ENCODE measurements at places on chromosomes 6 and 20. TPM values are rescaled to one million over a fixed set of nuclear protein-coding genes. Genes with fewer than 3 reads are reported as not detected.

DNA sequence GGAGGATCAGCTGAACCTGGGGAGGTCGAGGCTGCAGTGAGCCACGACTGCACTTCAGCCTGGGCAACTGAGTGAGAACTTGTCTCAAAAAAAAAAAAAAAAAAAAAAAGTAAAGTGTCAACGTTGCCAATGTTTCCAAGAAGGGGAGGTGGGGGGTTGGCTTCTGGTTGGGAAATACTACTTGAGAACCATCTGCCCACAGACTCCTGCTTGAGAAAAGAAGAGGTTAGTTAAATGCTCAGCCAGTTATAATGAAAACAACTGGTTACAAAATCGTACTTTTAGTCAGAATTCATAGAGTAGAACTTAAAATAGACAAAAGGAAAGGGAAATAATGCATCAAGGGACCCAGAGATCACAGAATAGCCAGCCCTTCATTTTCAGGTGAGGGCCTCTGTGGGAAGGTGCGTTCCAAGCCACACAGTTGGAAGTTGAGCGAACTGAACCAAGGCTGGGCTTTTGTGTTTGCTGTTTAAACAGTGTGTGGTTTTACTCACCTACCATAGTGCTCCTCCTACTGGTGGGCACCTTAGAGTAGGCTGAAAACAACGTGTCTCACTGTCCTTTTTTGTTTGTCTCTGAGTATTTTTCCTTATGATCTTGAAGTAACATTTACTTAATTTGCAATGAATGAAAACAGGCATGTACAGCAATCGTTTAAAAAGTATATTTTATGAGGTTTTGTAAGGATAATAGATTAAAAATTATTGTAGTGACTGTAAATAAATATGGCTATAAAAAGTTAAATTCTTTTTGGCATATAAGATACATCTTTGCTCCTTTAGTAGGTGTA lies 200.7 kb downstream of the BCAS1 start:
- peak; percentile 56 for DNase-seq

DNA sequence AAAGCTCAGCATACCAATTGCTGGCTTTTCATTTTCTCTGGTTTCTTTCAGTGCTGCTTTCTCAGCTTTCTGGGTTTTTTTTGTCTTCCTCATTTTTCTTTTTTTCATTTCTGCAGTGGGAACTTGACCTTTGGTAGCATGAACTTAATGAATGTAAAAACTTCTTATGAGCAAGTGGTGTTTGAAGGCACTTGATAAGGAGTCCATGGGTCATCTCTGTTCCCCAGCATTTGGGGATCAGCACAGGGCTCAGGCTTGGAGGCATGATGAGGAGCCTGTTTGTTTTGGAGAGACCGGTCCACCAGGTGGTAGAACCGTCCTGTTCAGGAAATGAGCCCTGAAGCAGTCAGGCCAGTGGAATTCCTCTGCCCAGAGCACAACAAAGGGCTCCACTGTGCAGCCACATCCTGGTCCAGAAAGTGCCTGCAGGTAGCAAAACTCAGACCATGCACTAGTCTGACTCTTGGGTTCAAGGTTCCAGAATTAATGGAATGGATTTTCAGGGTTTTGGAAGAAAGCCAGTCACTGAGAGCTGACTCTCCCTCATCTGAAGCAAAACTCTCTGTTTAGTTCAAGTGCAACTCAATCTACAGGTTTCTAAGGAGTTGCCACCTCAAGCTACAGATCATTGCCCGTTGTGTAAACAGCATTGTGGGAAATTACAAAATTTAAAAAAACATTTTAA lies 52.3 kb upstream of the ADGRF1 start:
- no peak for DNase-seq

- no peak for DNase-seq
Measured at GRCh38 chr6:68777956-68778355, 142.9 kb downstream of the ADGRB3 start.

The SLPI gene
- total RNA-seq = 1.4 TPM

- DNase-seq = no peak
Measured at GRCh38 chr6:147530132-147531060, 21.9 kb downstream of the SAMD5 start.

DNA sequence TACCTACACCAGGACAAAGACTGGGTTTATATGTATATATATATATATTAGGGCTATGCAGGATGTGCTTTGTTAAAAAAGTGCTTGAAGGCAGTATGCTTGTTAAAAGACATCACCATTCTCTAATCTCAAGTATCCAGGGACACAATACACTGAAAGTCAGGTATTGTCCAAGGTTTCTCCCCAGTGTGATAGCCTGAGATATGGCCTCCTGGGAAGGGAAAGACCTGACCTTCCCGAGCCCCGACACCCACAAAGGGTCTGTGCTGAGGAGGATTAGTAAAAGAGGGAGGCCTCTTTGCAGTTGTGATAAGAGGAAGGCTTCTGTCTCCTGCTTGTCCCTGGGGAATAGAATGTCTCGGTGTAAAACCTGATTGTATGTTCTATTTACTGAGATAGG lies 156.9 kb downstream of the GPX5 start:
- DNase-seq = no peak

DNA sequence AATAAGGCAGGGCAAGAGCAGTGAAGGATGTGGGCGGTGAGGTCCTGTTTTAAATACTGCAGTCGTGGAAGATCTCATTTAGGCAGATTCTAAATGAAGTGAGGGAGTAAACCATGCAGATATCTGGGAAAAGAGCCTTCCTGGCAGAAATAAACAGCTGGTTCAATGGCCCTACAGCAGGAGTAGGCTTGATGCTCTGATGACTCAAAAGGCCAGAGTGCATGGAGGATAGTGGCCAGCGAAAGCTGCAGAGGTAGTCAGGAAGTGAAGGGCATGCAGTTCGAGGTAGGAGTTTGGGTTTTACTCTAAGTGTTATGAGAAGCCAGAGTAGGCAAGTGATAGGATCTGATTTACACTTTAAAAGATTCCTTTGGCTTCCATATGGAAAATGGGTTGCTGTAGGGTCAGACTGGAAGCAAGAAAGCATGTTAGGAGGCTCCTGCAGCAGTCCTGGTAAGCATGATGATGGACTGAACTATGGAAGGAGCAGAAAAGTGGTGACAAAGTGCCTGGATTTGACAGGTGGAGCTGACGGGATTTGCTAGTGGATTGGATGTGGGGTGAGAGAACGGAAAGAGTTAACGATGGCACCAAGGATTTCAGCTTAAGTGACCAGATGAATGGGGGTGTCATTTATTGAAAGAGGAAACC lies 150.0 kb downstream of the GJA10 start:
- DNase-seq = no peak

The LGSN gene
- total RNA-seq = not detected

GRCh38 chr6:41002168-41002567 lies 36.9 kb downstream of the UNC5CL start:
- DNase-seq = no peak

The KIAA1755 gene
- total RNA-seq = 18.7 TPM

DNA sequence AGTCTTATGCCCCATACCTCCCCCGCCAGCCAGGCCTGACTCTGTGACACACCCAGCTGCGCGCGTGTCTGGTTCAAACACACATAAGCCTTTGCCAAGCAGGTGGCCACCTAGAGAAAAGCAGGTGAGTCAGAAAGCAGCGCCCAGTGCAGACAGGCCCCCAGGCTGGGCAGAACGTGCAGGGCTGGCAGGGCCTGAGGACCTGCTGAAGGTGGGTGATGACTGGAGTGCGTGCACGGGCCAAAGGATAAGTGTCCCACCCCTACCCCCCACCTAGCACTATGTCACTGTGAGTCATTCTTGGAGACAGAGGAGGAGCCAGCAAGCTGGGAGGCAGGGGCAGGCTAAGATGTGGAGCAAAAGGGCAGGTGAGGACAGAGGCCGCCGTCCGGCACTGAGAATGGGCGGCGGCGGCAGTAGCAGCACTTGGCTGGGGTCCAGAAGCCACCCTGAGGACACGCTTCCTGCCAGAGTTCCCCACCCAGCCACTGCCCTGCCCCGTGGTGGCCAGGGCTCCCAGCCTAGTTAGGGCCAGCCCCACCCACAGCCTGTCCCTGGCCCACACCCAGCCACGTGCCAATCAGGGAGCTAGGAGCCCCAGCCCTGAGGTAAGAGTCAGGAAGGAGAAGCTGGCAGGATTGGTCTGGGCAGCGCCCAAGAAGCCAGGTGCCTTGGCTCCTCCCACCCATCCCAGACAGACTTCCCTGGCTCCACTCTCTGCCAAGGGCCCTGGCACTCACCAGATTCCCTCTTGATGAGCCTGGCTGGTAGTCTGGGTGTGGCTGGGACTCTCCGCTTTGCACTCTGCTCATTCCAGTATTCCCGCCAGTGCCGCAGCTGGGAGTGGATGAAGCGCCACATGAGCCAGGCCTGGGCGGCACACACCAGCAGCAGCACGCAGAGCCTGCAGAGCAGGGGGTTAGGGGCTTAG lies 72.7 kb downstream of the TRAM2 start:
- peak; percentile 92 for DNase-seq

DNA sequence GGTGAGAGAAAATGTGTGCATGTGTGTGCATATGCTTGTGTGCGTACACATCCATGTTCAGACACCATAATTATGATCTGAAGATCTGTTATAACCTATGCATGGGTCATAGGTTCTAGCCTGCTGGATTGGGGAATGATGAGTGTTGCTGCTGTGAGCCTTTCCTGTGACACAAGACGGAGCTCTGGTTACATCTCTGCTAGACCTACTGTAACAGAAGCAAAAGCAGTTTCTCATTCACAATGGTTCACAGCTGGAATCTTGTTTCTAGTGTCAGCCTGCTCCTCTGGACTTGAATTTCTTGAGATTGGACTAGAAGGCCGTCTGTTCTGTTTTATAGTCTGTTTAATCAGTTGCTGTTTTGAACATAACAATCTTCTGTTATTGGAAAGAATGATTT lies 40.1 kb downstream of the DEFB114 start:
- DNase-seq = no peak

The L3MBTL3 gene
- total RNA-seq = 3.9 TPM

DNA sequence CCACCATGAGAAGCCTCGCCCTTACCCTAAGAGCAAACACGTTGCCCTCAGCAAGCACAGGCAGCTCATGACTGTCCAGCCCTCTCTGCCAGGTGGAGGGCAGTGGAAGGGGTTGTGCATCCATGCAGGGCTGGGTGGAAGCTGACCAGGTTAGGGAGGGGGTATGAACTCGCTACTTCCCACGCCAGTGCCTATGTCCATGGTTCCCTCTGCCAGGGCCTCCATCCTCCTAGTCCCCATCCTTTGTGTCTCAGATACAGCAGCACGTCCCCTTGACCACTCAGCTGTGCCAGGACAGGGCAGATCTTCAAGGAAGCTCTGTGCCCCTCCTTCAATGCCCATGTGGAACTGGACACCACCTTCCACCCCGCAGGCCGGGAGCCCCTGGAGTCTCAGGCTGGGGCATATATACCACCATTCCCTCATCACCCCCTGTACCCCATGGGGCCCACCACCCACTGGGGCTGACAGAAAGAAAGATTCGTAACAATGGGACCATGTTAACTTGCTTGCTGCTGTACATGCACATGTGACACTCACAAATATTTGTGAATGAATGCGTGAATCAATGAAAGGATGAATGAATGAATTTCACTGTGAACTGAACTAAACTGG lies 90.7 kb downstream of the ANKRD60 start:
- no peak for DNase-seq

GRCh38 chr6:135722190-135722589 lies 129.3 kb upstream of the PDE7B start:
- no peak for DNase-seq

GRCh38 chr6:35810971-35811698 lies 6.0 kb downstream of the LHFPL5 start:
- DNase-seq = no peak

GRCh38 chr20:53303413-53303760 lies 290.3 kb downstream of the ZNF217 start:
- no peak for DNase-seq

The TRIM10 gene
- not detected for total RNA-seq

The SLC22A16 gene
- not detected for total RNA-seq

DNA sequence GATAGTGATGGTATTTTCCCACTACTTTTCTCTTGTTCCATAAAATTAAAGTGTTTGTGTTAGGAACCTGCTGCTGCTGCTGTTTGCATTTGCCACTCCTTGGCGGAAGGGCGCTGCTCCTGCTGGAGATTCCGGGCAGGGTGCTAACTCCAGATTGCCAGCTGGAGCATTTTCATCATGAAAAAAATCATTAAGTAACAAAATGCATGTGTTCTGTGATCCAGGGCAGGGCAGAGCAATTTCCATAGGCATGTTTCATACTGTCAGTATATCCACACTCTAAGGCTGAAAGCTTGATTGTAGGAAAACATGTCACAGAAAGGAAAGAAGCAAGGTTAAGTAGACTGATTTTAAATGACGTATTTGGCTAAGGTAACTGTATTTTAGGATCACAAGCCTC lies 24.0 kb downstream of the PBOV1 start:
- no peak for DNase-seq

DNA sequence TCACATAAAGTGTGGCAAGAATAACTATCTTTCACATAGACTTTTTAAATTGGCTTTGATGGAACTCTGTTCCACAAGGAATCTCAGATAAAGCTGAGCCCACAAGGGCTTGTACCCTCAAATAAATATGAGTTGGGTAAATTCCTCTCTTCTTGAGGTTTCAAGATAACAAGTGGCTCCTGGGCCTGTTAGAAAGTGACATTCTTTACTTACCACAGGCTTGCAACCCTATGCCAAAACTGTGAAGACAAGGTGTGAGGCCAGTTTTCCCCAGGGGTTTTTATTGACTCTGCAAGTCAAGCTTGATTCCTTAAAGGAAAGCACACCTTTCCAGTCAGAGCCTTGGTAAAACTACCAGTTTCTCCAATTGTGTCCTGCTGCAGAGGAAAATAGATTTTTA lies 664.8 kb upstream of the GJE1 start:
- no peak for DNase-seq

GRCh38 chr20:41382791-41383305 lies 16.2 kb upstream of the EMILIN3 start:
- no peak for DNase-seq

DNA sequence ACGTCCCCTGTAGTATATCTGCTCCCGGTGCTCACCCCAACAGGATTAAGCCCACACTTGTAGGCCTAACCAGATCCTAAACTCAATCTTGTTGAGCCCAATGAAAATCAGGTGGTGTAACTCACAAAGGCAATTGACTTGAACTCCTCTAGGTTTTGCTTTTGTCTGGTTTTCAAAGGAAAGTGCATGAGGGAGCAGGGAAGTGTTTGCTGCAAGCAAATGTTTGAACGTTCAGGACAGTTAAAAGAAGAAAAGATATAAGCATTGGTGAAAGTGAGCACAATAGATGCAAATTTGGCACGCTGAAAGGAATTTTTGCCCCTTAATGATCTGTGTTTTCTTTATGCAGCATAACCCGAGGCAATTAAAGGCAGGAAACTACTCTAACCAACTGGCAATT lies 212.6 kb downstream of the PLCB1 start:
- no peak for DNase-seq

GRCh38 chr20:13277663-13278295 lies 56.7 kb downstream of the ISM1 start:
- DNase-seq = no peak

- DNase-seq = no peak
Measured at GRCh38 chr20:13098720-13099355, 90.1 kb downstream of the SPTLC3 start.

DNA sequence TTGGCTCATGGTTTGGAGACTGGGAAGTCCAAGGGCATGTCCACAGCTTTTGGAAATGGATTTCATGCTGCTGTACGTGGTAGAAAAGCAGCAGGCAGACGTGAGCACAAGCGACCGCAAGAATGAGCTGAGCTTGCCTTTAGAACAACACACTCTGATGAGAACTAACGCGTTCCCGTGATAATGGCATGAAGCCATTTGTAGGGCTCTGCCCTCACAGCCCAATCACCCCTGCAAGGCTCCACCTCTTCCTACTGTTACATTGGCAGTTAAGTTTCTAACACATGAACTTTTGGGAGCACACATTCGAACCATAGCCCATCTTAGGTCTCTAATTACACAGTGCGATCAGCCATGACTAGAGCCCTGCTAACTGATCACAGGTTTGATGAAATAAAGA lies 107.5 kb upstream of the TMEM170B start:
- no peak for DNase-seq

The CDSN gene
- total RNA-seq = 0.14 TPM

All from right cardiac atrium (tissue), 5 donors.